Gastrocnemius medialis (tissue), 4 donors: ENCODE measurements at places on chromosomes 16 and 17. TPM values are rescaled to one million over a fixed set of nuclear protein-coding genes. Genes with fewer than 3 reads are reported as not detected.

The MPO gene
- 0.18 TPM for total RNA-seq

- no peak for DNase-seq
Observed at GRCh38 chr17:27564463-27564862, 66.5 kb upstream of the LGALS9 start.

DNA sequence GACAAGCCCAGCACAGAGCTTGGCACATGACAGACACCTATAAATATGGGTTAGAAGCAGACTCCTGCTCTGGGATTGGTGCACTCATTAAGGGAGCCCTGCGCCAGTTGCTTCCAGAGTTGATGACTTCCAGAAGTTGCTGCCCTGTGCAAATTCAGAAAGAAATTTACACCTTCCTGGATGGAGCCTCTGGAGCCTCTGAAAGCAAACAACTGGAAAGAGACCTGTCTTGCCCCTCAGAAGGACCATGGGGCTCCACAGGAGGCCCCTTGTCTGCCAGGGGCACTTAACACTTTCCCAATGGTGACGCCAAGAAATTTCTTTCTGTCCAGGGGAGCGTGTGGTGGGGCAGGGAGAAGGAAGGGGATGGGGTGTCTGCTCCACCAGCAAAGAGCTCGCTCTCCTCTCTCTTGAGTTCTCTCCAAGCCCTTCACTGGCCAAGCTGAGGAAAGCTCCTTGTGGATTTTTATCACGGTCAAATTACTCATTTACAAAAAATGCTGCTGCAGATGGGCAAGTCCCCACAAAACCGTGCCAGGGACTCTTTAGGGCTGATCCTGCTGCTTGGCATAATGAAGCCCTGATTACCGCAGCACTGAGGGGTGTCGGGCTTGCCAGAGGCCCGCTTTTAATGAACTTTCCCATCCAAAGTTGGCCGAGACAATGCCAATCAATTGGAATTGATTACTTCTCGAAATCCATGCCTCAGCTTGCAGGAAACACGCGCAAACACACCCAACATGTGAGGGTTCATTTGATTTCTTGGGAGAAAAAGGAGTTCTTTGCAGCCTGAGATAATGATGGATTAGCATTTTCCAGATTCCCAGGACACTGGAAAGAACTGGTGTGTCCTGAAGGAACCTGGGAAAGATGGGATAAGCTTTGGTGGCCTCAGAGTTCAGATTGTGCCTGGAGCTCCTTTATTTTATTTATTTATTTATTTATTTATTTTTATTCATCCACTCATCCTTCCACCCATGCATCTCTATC, 583.6 kb upstream of the CDH5 start:
- DNase-seq, result no peak

The ZFHX3 gene
- total RNA-seq, result 28.2 TPM

GRCh38 chr17:66290101-66290722, 12.2 kb upstream of the PRKCA start:
- no peak for DNase-seq

The ITGB3 gene
- total RNA-seq, result 0.92 TPM

GRCh38 chr17:32976605-32977004, 15.0 kb upstream of the SPACA3 start:
- no peak for DNase-seq

DNA sequence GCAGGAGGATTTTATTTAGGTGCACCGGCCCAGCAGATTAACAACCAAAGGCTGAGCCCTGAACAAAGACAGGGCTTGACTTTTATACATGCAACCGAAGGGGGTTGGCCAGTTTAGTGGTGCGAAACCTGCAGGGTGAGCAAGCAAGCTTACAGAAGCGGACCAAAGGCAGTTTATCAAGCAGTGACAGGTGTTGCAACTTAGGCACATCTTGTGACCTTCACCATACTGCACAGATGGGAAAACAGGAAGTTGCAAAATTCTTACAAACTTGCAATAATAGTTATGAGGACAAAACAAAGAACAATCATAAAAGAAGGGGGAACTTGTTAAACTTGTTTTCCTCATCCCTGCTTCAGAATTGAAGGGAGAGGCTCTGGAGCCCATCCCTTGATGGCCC, 1265.1 kb downstream of the CDH8 start:
- no peak for DNase-seq

- DNase-seq, result no peak
Observed at GRCh38 chr16:80114699-80115098, 426.1 kb upstream of the DYNLRB2 start.

The HS3ST3A1 gene
- 1.3 TPM for total RNA-seq
